ENCODE measurements at places on chromosomes 1 and 21. TPM values are rescaled to one million over a fixed set of nuclear protein-coding genes. Genes with fewer than 3 reads are reported as not detected.

The S100A7 gene
- not detected for total RNA-seq

The CHRNB2 gene
- 0.30 TPM for total RNA-seq

The PPIAL4G gene
- total RNA-seq: not detected

The JAM2 gene
- not detected for total RNA-seq

Measured in A549 treated with Mapracorat at 1 μM for 4 hours (cell line).